Stimulated activated CD4-positive, alpha-beta T cell treated with anti-CD3 and anti-CD28 coated beads, Interleukin-12 subunit alpha, Interleukin-12 subunit beta, amount 100 ng/mL, for 24 hours (primary cell): ENCODE measurements at places on chromosomes 11 and 22.

- peak; percentile 71 for DNase-seq
Observed at GRCh38 chr11:78187366-78188285, 800 bp downstream of the KCTD21 start.

GRCh38 chr22:44535362-44536095 is 37.5 kb upstream of the RTL6 start:
- DNase-seq = no peak

DNA sequence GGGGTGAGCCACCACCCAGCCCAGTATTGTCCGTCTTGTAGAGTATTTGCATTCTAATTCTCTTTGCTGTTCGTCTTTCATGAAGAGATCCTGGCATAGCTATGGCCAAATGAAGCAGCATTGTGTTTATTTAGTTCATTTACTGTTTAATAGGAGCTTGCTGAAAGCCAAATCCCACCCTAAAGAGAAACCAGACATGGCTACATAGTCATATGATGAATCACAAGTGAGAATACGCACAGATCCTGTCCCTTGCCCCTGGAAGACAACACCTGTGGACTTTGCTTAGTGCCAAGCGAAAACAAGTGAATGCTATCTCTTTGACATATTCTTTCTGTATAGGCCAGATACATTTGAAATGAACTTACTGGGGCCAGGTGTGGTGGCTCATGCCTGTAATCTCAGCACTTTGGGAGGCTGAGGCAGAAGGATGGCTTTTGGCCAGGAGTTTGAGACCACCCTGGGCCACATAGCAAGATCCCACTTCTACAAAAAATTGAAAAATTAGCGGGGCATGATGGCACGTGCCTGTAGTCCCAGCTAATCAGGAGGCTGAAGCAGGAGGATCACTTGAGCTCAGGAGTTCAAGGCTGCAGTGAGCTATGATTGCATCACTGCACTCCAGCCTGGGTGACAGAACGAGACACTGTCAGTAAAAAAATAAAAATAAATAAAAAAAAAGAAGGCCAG is 5.1 kb upstream of the ARFGAP3 start:
- no peak for DNase-seq

DNA sequence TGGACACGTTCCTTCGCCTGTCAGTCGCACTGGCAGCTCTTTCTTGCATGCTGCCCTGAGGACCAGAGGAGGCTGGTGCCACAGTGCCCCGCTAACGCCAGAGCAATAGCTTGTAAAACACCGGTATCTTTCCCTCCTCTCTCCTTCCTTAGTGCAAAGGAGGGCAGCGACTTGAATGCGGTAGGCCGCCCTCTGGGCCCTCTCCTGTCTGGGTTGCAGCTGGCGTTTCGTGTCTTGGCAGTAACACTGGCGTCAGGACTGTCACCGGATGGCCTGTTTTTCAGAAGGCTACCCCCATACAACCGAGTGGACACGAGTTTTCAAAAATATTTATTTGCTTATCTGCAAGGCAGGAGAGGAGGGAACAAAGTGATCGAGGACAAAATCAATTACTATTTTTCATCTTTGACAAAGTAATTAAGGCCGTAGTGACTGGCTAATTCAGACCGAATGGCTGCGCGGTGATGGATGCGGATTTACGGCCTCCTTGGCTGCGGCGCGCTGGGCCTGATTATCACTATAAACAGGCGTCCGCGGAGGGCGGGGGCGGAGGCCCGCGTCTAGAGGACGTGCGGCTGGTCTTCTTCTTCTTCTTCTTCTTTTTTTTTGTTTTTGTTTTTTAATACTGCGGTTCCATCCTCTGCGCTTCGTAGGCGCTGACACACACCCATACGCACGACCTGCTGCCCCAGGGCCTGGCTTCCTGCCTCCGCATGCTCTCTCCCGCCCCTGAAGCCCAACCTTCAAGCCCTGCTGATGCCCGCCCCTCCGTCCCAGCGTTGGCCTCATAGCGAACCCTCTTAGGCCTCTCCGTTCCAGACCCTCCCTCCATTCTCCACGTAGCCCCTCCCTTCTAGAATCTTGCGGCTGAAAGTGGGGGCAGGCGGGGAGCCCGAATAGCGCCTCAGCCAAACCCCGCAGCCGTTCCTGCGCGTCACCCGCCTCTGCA is 2.9 kb upstream of the SLC6A5 start:
- DNase-seq = no peak

GRCh38 chr11:7637447-7638157 is 35.7 kb downstream of the CYB5R2 start:
- DNase-seq = no peak

DNA sequence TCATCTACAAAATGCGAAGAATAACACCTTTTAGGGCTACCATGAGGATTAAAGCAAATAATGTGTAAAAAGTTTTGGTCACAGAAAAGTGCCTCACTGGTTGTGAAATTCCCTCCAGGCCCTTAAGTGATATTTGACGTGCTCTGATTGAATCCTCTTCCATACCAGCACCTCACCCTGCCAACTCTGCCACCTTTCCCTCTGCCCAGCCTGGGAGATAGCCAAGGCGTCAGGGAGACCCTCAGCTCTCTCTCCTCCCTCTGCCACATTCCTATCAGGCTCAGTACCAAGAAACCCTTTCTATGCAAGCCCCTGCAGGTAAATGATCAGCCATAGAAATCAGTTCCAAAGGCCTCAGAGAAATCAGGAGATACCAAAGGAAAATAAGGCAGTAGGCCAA is 21.4 kb downstream of the PLEKHA7 start:
- DNase-seq = no peak

GRCh38 chr22:23032658-23033057 is 37.7 kb upstream of the GNAZ start:
- DNase-seq = no peak

DNA sequence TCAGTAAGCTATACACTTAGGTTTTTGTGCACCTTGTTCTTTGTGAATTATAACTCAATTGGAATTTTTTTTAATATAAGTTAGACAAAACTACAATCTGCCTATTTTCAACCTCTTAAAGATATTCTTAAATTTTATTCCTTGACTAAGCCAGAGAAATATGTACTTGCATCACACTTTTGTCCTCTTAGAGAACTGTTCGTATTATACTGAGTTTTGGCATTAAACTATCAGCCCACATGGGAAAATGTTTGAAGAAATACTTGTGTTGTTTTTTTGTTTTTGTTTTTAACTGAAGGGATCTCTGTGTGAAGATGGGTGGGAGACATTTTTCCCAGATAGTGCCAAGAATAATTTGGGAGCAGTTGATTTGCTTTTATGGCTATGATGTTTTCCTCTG is 25.3 kb downstream of the CEP295 start:
- DNase-seq = no peak

GRCh38 chr11:16956538-16957153 is 57.6 kb downstream of the PLEKHA7 start:
- no peak for DNase-seq

- no peak for DNase-seq
Observed at GRCh38 chr11:114209904-114210303, 86.3 kb upstream of the NNMT start.

- DNase-seq = no peak
Observed at GRCh38 chr11:62535802-62536201, 10.8 kb downstream of the AHNAK start.

DNA sequence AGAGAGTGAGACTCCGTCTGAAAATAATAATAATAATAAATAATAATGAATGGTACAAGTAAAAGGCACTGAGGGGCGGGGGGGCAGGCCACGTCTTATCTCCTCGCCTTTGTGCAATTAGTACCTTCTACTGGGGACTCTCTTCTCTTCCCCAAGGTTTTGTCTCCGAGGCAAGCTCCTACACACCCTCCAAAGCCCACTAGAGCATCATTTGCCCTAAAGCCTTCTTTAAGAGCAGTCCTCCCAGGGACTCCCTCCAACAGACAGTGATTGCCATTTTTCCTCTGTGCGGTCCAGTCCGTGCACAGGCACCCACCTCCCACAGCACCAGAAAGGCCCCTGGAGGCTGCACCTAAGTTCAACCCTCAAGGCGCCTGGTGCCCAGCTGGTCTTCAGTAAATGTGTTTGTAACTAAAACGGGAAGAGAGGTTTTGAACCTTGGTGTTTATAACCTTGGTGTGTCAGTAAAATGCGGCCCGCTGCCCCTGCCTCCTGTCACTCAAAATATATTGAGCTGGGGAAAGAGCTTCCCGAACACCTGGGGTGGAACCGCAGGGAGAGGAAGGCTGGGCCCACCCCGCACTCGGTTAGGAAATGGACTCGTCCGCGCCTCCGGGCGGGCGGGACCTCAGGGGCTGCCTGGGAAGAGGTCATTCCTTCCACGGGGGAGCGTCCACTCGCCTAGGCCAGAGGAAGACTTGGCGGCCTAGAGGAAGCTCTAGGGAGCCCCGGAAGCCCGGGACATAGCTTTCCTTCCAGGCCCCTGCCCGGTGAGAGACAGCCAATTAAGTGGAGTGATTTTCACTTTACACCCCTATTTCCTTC is 4.7 kb upstream of the KDELR3 start:
- DNase-seq = no peak

GRCh38 chr22:40198733-40199132 is 21.0 kb downstream of the TNRC6B start:
- DNase-seq = no peak

- peak; percentile 13 for DNase-seq
Observed at GRCh38 chr11:13238879-13239514, 38.6 kb upstream of the BMAL1 start.

DNA sequence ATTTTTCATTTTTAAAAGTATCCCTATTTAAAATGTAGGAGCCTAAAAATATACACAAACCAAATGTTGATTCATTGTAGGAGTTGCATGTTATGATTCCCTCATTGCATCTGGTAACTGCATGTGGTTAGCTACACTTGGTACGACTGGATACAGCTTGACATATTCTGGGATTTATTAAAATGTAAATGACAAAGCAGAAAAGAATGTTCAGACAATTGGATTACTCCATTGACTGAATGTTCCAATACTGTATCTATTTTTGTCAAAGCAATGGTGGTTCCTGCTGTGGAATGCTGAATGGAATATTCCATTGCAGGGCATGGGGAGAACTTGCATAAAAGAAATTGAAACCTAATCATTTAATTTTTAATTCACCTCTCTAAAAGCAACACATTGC is 30.8 kb downstream of the BLID start:
- no peak for DNase-seq

DNA sequence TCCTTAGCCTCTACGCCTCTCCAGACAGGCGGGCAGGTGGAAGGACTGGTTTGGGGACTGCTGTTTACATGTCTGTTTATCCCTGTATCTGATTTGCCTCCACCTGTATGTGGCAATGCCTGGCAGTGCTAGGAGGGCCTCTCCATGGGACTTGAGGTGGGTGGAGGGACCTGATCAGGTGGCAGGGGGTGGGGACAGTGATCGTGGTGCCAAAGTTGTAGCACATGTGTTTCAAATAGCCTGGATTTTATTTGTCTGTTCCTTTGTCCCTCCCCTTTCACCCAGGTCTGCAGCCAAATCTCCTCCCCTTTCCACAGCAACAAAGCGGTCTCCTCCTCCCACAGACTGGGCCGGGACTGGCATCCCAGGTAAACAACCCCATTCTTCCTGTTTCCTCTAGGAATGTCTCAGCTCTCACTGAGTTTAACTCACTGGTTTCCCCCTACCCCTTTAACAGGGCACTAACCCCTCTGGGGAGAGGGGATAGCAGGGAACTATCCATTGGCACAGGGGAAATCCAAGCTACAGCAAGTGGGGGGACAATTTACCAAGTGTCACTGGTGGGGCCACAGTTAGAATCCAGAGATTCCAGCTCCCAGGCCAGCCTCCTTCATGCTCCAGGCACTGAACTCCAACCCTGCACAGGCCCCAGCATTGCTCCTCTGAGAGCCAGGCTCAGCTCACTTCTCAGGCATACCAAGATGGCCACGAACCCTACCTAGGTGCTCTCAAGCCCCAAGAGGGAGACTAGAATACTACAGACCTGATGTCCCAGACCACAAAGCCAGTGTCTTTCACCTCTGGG is 22.9 kb upstream of the TLCD5 start:
- DNase-seq = no peak

- DNase-seq = no peak
Observed at GRCh38 chr11:64334764-64335735, 5.0 kb upstream of the CCDC88B start.
